Stimulated activated CD8-positive, alpha-beta memory T cell treated with anti-CD3 and anti-CD28 coated beads, Interleukin-4, amount 100 ng/mL, for 4 hours (primary cell): ENCODE measurements at places on chromosomes 16 and 17.

DNA sequence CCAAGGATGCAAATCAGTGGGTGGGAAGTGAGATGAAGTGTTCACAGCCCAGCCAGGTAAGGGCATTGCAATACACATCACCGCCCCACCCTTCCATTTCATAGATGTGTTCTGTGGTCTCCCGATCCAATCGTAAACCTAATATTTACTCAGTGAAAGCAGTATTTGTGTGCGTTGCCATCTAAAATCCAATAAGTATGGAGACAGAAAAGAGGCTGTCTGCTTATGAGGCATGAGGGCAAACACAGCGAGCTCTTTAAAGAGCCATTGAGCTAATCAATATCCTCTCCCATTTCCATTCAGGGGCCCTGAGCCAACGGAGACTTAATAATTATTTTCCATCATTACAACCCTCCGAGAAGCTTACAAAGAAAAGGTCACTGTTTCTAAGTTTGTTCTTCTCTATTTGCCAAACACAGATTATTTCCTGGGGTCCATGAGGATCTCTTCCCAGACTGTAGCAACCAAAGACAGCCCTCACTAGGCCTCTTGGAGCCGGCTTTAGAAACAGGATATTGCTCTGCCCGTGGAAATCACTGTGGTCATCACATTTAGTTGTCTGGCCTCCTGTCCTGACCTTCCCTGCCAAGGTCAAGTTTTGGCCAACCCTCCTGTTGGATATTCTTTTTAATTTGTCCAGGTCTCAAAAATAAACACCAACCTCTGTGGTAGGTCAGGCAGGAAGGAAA, 120.1 kb downstream of the SLC39A11 start:
- no peak for DNase-seq

GRCh38 chr17:53227111-53227510, 595.6 kb upstream of the KIF2B start:
- no peak for DNase-seq

GRCh38 chr17:71905376-71906031, 215.3 kb upstream of the SOX9 start:
- DNase-seq: no peak

- DNase-seq: no peak
Measured at GRCh38 chr17:39639043-39639442, 2.1 kb downstream of the STARD3 start.

DNA sequence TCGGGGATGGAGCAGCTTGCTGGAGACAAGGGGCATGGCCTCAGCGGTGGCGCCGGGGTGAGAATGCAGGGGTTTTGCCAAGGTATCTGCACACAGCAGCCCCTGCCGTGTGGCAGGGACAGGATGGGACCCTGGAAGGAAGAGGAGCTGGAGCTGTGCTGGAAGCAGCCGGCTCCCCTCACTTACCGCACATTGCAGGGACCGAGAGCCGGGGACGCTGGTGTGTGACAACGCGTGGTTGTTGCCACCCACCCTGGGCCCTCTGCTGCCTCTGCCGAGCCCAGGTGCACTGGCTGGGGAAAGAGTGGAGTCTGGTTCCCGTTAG, 3.0 kb downstream of the NUBP2 start:
- DNase-seq: no peak

DNA sequence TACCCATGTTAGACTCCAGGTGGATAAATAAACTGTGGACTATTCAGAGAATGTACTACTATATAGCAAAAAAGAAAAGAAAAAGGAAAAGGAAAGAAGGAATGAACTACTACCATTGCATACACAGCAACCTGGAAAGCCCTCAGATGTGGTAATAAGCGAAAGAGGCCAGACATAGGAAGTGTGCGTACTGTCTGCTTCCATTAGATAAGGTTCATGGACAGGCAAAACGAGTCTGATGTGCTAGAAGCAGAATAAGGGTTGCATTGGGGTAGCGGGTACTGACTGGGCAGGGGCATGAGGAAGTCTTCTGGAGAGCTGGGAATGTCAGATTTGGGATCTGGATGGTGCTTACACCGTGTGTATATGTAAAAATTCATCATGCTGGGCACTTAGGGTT, 21.8 kb downstream of the CLEC16A start:
- no peak for DNase-seq

- no peak for DNase-seq
Measured at GRCh38 chr16:79403534-79403933, 197.0 kb downstream of the MAF start.

- no peak for DNase-seq
Measured at GRCh38 chr17:73493956-73494926, 150.0 kb downstream of the SDK2 start.

DNA sequence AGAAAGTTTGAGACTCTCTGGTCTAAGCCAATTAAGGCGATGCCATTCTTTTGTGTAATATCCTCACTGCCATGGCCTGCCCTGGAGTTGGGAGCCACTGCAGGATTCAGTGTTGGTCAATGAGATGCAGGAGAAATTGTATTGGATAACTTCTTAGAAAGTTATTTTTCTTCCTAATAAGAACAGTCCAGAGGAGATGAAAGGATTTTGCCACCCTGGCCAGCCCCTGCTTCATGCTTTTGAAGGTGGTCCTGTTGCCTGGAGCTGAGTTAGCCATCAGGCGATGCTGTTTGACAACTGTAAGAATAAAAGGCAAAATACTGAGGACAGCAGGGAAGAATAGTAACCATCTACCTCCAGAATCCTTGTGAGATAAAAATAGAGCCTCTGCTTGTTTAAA, 35.4 kb upstream of the CNTNAP4 start:
- no peak for DNase-seq

- DNase-seq: no peak
Measured at GRCh38 chr17:54172096-54172984, 349.6 kb downstream of the KIF2B start.

- no peak for DNase-seq
Measured at GRCh38 chr17:11705111-11705510, 106.8 kb downstream of the DNAH9 start.

GRCh38 chr16:55462241-55462640, 16.8 kb upstream of the MMP2 start:
- no peak for DNase-seq

DNA sequence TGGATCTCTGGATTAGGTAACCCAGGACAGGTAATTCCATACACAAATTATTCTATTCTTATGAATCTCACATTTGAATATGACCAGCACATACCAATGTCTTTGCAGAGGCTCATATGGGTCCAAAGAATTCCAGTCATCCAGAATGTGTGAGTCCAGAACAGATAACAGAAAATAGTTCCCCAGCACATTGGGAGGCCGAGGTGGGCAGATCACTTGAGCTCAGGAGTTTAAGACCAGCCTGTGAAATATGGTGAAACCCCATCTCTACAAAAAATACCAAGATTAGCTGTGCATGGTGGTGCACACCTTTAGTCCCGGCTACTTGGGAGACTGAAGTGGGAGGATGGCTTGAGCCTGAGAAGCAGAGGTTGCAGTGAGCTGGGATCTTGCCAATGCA, 26.9 kb downstream of the HYDIN start:
- DNase-seq: no peak

- DNase-seq: no peak
Measured at GRCh38 chr17:5809580-5810188, 225.4 kb upstream of the NLRP1 start.

GRCh38 chr17:6110592-6110991, 40.4 kb downstream of the WSCD1 start:
- DNase-seq: no peak

GRCh38 chr16:77297996-77298395, 98.8 kb downstream of the SYCE1L start:
- DNase-seq: no peak

DNA sequence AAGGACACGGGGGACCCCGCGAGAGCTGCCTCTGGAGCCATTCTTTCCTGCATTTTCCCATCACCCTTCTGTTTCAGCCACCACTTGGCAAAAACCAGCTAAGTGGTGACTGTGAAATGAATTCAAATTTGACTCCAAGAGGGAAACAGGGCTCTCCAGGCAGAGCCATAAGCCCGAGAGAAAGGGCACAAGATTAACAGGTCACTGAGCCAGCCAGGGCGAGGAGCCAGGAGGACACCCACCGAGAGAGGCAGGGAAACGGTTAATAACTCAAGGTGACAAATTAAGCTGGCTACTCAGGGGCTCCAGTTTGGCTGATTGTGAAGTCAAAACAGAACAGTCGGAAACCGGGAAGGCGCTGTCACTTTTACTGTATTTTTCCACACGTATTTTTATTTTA, 67.8 kb upstream of the SOX9 start:
- no peak for DNase-seq

DNA sequence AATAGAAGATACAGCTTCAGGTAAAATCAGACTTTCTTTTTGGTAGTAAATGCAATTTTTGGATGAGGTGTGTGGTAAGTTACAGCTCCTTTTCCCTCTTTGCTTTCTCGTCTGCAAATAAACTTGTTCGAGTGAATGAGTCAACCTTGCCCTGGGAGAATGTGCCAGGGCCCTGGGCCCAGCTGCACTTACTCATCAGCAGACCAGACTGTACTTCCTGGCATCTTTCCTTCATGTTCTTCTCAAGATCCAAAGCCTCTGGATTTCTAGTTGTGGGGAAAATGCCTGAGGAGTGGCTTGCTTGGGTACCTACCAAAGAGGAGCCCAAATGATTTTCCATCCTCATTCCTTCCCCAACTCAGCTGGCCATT, 5.4 kb upstream of the G6PC1 start:
- no peak for DNase-seq

- DNase-seq: no peak
Measured at GRCh38 chr16:85948616-85949265, 49.8 kb downstream of the IRF8 start.

DNA sequence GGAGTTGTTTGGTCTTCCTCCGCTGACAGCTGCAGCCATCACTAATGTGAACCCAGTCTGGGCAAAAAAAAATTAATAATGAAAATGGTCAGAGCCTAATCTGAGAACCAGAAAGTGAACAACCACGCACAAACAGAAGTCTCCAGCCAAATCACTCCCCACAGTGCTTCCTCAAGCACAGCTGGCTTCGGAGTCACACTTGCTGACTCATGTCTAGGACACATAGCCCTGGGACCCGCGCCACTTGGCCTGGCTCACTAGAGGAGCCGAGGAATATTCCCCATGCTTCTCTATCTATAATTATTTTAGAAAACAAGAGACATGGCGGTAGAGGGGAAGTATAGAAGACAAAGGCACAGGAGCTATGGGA, 109.1 kb downstream of the ZFHX3 start:
- DNase-seq: no peak

DNA sequence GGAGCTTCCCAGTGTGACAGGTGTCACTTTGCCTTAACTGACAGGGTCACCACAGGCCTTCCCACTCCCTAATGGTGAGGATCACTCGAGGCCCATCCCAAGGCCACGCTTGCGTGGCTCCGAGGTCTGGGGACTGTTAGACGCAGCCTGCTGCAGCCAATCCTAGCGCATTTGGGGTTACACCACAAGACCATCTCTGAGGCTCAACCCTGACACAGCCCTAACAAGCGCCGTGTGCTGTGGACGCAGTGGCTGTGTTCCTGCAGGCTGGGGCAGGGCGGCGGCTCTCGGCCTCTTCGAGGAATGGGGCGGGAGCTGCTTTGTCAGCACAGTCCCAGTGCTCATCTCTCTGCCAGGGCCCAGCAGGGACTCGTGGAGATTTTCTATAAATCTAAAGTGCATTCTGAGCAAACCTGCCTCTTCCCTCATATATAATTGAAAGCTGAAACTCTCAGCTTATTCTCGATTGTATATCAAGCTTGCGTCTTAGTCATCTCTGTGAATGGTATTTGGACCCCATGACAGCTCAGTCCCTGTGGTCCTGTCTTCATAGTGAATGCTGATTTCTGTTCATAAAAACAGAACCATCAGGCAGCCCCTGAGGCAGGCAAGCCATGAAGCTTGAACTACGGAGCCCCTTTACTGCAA, 65.8 kb upstream of the CHMP6 start:
- no peak for DNase-seq

DNA sequence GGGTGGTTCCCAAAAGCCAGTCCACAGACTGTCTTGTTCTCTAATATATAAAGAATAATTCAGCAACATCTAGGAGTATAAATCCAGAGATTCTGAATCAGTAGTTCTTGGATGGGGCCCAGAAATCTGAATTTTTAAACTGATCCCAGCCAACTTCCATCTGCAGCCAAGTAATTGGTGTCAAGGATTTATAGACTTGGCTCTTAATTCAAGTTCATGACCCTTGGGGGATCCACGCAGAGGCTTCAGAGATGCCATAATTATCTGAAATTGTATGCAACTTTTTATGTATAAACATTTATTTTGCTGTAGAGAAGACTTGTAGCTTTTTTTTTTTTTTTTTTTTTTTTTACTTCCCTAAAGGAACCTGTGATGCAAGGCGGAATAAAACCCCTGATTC, 60.6 kb downstream of the HLF start:
- no peak for DNase-seq

- DNase-seq: no peak
Measured at GRCh38 chr16:85476389-85476788, 136.7 kb upstream of the GSE1 start.
